NCI-H1105 (cell line): ENCODE measurements at places on chromosomes 4 and X.

DNA sequence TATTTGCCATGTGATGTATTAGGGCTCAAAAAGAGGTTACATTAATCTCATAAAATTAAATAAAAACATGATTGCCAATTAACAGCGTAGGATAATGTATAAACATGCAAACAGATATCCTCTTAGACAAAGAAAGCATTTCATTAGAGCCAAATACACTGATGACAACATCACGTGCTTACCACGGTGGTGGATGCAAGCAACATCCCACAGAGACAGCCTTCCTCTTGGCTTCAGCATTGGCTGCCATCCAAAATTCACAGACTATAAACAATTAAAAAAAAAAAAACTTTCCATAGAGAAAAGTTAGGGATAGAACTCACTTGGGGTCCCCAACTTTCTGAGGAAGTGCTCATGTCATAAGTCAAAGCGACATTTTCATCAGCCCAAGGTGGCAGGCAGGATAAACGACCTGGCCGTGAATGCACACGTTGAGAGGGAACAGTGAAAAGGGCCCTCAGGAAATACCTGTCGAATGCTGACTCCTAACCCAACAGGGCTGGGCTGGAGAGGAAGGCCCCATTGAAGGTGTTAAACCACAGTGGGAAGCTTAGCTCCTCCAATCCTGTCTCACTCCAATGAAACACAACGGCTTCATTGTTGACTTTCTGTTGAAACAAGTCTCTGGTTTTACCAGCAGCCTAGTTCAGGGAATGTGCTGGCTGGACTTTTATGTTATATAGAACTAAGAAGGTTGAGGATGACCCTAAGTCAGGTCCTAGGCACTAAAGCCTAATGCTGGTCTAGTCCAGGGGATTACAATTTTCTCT, 48.4 kb downstream of the IDS start:
- DNase-seq = peak; percentile 34

DNA sequence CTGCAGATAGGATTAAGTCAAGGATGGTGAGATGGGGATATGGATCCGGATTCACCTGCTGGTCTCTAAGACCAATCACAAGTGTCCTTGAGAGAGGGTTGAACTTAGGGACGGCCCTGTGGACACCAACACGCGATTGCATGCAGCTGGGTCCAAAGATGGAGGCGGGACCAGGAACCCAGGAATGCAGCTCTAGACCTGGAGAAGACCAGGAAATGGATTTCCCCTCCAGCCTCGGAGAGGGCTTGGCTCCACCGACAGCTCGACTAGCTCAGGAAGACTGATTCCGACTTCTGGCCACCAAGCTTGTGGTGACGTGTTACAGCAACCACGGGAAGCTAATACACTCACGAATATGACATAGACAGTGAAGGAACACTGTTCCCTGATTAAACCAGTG, 4.7 kb downstream of the C4orf50 start:
- DNase-seq = no peak

- DNase-seq = peak; percentile 78
Observed at GRCh38 chr4:80259012-80259411, 7.5 kb upstream of the FGF5 start.

GRCh38 chr4:2667428-2667827, 88.7 kb downstream of the TNIP2 start:
- DNase-seq = no peak

- no peak for DNase-seq
Observed at GRCh38 chr4:75821966-75822365, 80.3 kb downstream of the PPEF2 start.

- DNase-seq = no peak
Observed at GRCh38 chr4:183517781-183518180, 12.9 kb downstream of the ING2 start.

DNA sequence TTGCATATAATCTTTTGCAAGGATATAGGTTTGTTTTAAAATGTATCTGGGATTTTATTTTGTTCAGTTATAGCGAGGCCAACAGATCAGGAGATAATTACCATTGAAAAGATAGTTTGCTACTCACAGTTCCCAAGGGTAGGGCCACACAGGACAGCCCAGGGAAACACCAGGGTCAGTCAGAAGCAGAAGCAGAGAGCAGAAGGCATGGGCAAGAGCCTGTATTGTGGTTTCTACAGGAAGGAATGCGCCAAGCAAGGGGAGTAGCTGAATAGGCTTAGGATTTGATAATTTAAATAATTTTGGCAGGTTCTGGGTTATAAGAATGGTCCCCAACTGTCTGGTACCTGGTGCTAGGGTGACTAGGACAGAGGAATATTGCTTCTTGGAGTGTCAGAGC, 61.6 kb downstream of the SYNPO2 start:
- DNase-seq = no peak

DNA sequence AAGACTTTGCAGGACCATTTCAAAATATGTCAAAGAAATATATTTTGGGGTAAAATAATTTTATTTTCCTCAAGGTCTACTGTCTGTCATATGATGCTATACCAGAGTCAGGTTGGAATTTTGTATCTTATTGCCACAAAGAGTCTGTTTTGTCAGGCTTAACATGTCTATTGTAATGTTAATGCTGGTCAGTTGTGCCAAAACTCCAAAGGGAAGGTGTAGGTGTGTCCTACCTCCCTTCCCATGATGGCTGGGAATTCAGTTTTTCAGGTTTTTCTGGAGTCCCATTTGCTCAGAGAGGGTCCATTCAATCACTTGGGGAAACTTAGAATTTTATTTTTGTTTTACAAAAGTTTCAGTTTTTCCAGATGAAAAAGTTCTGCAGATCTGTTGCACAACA, 33.3 kb upstream of the SLC25A4 start:
- no peak for DNase-seq

DNA sequence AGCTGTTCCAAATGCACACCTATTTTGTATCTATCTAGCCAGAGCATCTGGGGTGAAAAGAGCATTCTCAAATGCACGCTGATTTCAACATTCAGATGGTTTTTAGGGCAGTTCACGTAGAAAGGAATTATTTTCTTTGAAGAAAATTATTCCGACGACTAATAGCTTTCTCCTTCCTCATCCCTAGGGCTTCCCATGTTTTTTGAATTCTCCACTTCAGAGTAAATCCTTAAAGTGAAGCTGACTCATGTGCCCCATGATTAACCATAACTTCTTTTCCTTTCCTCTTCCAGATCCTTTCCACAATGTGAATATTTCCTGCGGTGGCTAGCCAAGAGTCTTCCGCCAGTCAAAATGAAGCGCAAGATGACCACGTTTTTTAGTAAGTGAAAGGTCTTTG, 86.7 kb upstream of the PDHA1 start:
- DNase-seq = no peak

DNA sequence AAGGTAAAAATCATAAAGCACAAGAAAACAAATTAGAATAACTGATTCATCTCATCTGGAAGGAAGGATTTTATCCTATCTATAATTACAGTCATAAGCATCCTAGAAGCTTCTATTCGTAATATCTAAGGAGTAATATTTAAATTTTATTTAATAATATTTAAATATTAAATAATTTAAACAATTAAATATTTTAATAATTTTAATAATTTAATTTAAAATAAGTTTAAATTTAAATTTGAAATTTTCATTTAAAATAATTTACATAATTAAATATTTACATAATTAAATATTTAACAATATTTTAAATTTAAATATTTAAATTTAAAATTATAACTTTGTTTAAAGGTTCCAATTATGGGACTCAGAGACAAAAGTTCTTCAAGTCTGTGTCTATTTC, 127.5 kb upstream of the GK2 start:
- no peak for DNase-seq

DNA sequence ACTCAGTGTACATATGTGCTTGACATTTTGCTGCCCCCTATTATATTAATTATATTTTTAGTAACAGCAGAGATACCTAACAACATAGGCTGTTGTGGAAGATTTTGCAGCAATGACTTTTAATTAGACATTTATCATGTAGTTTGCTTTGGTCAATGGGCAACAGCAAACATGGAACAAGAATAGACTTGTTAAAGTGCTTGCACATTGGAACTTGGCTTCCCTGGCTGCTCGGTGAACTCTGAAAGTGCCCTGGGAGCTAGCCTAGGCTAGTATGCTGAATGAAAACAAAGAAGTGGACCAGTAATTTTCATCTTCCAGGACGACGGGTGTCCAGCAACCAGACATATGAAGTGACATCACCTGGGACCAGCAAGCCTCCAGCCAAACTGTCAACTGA, 1157.1 kb downstream of the ARAP2 start:
- DNase-seq = peak; percentile 44

DNA sequence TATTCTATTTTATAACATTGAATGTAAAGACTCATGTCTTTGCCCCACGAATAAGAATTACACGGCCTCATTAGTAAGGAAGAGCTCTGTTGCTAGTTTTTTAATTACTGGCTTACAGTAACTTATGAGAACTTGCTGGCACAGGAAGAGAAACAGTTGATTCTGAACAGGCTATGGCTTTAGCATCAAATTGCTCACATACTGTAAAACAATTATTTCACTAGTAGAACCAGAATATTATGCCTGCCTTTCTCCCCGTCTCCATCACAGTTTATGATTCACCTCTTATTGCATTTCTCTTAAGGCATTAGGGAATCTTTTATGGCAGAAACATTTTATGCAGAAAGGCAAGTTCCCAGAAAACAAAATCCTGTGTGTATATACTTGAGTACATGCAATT, 126.1 kb downstream of the SPRY1 start:
- DNase-seq = no peak

DNA sequence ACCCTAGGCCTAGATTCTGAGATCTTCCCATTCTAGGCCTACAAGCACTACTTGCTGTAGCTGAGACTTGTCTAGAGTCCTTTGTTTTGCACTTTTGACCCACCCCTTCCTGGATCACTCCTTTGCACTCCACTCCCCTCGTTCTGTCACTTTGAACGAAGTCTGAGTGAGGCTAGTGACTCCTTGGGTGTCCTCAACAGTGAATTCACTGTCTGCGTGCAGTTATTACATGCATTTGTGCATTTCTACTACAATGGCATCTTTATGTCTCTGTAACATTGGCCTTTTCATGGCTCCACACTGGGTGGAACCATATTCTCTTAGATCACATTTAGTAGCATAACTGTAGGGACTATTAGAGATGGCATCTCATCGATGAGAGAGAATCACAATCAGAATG, 50.5 kb downstream of the OCRL start:
- no peak for DNase-seq

GRCh38 chr4:153555730-153556434, 89.7 kb downstream of the TMEM131L start:
- no peak for DNase-seq

GRCh38 chr4:2836391-2836859, 7.2 kb upstream of the ADD1 start:
- no peak for DNase-seq

- DNase-seq = no peak
Observed at GRCh38 chr4:39036172-39036571, 4.0 kb upstream of the TMEM156 start.

DNA sequence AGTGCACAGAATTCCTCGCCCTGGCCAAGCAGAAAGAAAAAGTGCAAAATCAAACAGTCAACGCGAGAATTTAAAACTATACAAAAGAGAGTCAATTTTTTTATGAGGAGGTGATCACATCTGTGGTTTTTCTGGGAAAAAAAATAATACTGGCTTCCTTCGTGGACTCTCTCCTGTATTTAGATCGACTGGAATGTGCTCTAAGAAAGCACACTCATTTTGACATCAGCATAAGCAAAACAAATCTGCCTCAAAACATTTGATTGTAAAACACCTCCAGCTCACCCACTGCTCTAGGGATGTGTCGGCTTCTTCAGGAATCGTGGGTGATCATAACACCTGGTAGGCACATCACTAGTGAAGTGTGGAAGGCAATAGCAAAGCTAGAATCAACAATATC, 417.4 kb upstream of the FAT1 start:
- no peak for DNase-seq

GRCh38 chr4:54863571-54864255, 206.0 kb downstream of the KIT start:
- no peak for DNase-seq

GRCh38 chr4:154719087-154719486, 24.7 kb upstream of the LRAT start:
- DNase-seq = no peak

GRCh38 chrX:5155301-5155700, 1073.4 kb downstream of the NLGN4X start:
- no peak for DNase-seq

- no peak for DNase-seq
Observed at GRCh38 chr4:22483551-22483981, 32.3 kb downstream of the ADGRA3 start.

- no peak for DNase-seq
Observed at GRCh38 chrX:139063364-139063763, 351.8 kb upstream of the FGF13 start.

DNA sequence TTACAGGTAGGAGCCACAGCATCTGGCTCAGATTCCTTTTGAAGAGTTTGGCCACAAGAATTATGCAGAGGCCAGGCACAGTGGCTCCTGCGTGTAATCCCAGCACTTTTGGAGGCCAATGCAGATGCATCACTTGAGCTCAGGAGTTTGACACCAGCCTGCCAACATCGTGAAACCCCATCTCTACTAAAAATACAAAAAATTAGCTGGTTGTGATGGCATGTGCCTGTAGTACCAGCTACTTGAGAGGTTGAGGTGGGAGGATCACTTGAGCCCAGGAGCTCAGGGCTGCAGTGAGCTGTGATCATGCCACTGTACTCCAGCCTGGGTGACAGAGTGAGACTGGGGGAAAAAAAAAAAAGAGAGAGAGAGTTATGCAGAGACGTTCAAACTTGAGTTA, 53.0 kb downstream of the MID1IP1 start:
- no peak for DNase-seq

- DNase-seq = peak; percentile 80
Observed at GRCh38 chrX:46029777-46030176, 515.4 kb downstream of the ZNF674 start.

DNA sequence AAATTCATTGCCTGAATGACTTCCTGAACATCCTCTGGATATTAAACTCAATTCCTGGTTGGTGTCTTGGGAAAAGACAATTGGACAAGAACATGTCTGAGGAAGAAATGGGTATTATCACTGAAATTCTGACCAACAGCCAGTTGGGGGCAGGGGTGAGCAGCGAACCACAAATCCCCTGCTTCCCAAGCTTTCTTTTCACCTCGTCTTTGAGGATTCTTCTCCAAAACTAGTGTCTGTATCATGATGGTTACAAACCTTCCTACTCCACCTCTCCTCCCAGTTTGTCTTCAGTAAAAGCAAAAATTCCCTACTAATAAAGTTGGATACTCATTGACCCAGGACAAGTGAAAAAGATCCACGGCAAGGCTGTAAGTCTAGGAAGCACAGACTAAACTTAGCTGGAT, 48.3 kb upstream of the WDR1 start:
- DNase-seq = peak; percentile 9

DNA sequence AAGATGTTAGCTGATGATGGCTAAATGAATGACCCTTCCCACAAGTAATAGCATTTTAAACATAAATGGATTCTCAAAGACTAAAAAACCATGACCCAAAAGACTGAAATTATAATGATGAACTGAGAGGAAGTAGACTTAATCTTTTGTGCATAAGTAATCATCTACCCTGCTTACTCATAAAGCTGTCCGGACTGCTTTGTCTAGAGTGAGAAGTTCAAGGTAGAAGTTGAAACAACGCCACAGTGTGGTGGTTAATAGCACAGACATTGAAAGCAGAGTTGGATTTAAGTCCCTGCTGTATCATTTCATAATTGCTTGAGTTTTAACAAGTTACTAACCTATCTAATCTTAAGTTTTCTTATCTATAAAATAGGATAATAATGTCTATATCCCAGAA, 346.6 kb downstream of the CENPC start:
- no peak for DNase-seq
